ENCODE measurements at places on chromosomes 2 and 18. TPM values are rescaled to one million over a fixed set of nuclear protein-coding genes. Genes with fewer than 3 reads are reported as not detected.

Gene B4GALT6
- total RNA-seq, result 3.3 TPM

- H3K27me3 ChIP-seq, result no peaks in the 10 kb centered on the region
- no peak for DNase-seq
- H3K36me3 ChIP-seq, result no peaks in the 10 kb centered on the region
- H3K27ac ChIP-seq, result no peak overlapping the region
Observed at GRCh38 chr2:69570474-69570873, 73.1 kb downstream of the AAK1 start.

- peaks cover 1% of the 10 kb centered on the region for H3K4me1 ChIP-seq
- H3K4me3 ChIP-seq, result no peak overlapping the region
- no peaks in the 10 kb centered on the region for H3K36me3 ChIP-seq
- no peak for DNase-seq
- no peak overlapping the region for H3K27ac ChIP-seq
- peaks cover 10% of the 10 kb centered on the region for H3K27me3 ChIP-seq
Observed at GRCh38 chr2:176075481-176075880, 8.3 kb downstream of the EVX2 start.

DNA sequence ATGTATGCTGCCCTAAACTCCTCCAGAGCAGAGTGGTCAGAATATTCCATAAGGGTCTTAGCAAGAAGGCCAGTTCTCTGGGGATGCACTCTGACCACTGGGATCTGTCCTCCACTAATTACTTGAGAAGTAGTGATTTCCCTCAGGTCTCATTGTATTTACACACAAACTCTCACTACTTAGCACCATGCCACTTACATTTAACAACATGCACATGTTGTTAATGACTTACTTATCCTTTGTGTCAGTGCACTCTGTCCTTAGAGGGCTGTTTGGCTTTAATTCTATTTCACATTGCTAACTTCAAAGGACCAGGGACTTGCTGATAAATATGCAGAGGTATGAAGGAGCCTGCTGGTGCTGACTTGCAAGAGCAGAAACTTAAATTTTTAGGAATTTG lies 1415.5 kb upstream of the ACVR2A start:
- H3K36me3 ChIP-seq, result no peaks in the 10 kb centered on the region
- H3K4me3 ChIP-seq, result no peak overlapping the region

DNA sequence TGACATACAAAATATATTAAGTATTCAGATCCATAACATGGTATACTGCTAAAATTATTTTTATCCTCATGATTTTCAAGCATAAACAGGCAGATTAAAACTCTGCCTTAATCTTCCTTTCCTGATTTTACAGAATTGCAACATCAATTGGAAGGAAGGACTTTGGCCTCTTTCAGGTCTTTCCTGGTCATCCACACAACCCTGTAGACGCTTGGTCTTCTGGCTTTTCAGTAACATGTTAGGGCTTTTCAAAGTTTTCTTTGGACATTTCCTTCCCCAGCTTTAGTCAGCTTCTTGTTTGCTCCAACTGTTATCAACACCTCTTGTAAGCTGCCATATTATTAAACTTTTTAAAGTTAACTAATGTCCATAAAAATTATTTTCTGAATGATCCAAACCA lies 1364.9 kb upstream of the NRXN1 start:
- no peak overlapping the region for H3K27ac ChIP-seq
- H3K4me3 ChIP-seq, result no peak overlapping the region
- H3K4me1 ChIP-seq, result no peaks in the 10 kb centered on the region
- no peaks in the 10 kb centered on the region for H3K27me3 ChIP-seq
- DNase-seq, result no peak

Gene STAT4
- 3.0 TPM for total RNA-seq

Gene REEP1
- total RNA-seq, result 35.7 TPM

Gene SRD5A2
- 0.25 TPM for total RNA-seq

Gene DCC
- not detected for total RNA-seq

Gene CYP1B1
- 8.7 TPM for total RNA-seq

GRCh38 chr18:36704156-36704555 lies 124.6 kb downstream of the TPGS2 start:
- no peaks in the 10 kb centered on the region for H3K4me1 ChIP-seq
- no peaks in the 10 kb centered on the region for H3K27me3 ChIP-seq
- H3K27ac ChIP-seq, result no peak overlapping the region

DNA sequence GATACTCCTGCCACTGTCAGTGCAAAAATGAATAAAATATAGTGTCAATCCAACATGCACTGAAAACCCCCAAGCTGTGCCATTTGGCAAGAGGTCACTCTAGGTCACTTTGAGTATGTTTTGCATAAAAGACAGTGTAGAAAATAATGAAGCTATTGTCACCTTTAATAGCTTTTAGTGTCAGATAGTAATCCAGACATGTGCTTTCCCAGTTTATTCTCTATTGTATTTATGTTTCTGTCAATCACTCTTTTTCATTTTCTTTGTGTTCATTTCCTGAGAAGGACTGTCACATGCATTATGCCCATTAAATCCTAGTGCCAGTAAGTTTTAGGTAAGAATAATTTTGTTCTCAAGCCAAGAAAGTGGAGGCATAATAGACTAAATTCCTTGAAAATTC lies 1073.9 kb upstream of the CDH2 start:
- no peaks in the 10 kb centered on the region for H3K27me3 ChIP-seq
- H3K4me3 ChIP-seq, result no peak overlapping the region
- DNase-seq, result no peak
- H3K4me1 ChIP-seq, result no peaks in the 10 kb centered on the region
- no peak overlapping the region for H3K27ac ChIP-seq

- no peaks in the 10 kb centered on the region for H3K36me3 ChIP-seq
- H3K27ac ChIP-seq, result no peak overlapping the region
- H3K27me3 ChIP-seq, result no peaks in the 10 kb centered on the region
- H3K4me1 ChIP-seq, result no peaks in the 10 kb centered on the region
- DNase-seq, result no peak
- no peak overlapping the region for H3K4me3 ChIP-seq
Observed at GRCh38 chr18:42872838-42873237, 242.6 kb downstream of the RIT2 start.

GRCh38 chr2:62506421-62506750 lies 391 bp upstream of the TMEM17 start:
- H3K4me3 ChIP-seq, result peak overlapping the region; percentile 68
- DNase-seq, result no peak
- peaks cover 1% of the 10 kb centered on the region for H3K4me1 ChIP-seq
- peak overlapping the region; percentile 91 for H3K27ac ChIP-seq

Gene GNLY
- 1.3 TPM for total RNA-seq

- DNase-seq, result no peak
- H3K4me1 ChIP-seq, result no peaks in the 10 kb centered on the region
- H3K4me3 ChIP-seq, result no peak overlapping the region
- H3K36me3 ChIP-seq, result no peaks in the 10 kb centered on the region
- no peaks in the 10 kb centered on the region for H3K27me3 ChIP-seq
- H3K27ac ChIP-seq, result no peak overlapping the region
Observed at GRCh38 chr2:75211266-75211770, 12.0 kb upstream of the TACR1 start.

DNA sequence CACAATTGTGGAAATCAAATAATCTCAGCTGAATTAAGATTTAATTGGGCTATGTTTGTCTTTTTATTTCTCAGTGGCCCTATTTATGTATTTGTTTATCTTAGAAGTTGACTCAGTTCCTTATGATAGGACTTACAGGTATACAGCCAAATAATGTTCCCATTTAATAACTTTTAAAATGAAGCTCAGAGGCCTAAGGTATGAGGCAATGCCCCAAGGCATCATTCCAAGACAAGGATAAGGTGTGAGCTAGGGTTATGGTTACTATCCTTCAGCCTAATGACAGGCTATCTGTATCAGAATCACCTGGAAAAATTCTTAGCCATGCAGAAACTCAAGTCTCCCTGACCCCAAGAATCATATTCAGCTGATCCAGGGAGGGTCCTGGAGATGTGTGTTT lies 7.4 kb upstream of the NRBP1 start:
- no peak overlapping the region for H3K27ac ChIP-seq
- no peak overlapping the region for H3K4me3 ChIP-seq
- DNase-seq, result no peak

Gene TDRD15
- not detected for total RNA-seq

DNA sequence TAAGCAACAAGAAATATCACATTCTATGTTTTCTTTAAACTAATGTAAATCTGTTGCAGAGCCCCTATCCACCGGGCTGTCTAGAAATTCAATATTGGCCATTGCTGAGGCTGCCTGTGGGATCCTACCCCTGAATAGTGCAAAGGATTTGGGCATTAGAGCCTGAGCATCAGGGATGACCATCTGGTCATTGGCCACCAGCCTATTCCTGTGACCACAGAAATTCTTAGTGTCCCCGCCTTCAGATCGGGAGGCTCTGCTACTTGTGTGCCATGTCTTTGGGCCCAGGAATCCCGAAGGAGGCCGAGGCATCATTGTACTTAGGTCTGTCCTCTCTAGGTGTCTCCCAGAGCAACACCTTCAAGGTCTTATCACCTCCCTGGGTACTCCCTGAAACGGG lies 73.8 kb downstream of the HRH4 start:
- no peak overlapping the region for H3K4me3 ChIP-seq
- no peak overlapping the region for H3K27ac ChIP-seq
- no peaks in the 10 kb centered on the region for H3K36me3 ChIP-seq

GRCh38 chr18:35144698-35145097 lies 96.1 kb upstream of the ZNF397 start:
- no peaks in the 10 kb centered on the region for H3K36me3 ChIP-seq
- H3K4me1 ChIP-seq, result peaks cover 2% of the 10 kb centered on the region
- H3K27ac ChIP-seq, result no peak overlapping the region
- DNase-seq, result no peak
- no peaks in the 10 kb centered on the region for H3K27me3 ChIP-seq

- no peak overlapping the region for H3K27ac ChIP-seq
- no peaks in the 10 kb centered on the region for H3K36me3 ChIP-seq
- DNase-seq, result no peak
Observed at GRCh38 chr2:79393107-79393685, 119.7 kb upstream of the CTNNA2 start.

Gene STARD6
- total RNA-seq, result not detected

- no peaks in the 10 kb centered on the region for H3K4me1 ChIP-seq
- no peaks in the 10 kb centered on the region for H3K27me3 ChIP-seq
- no peak overlapping the region for H3K27ac ChIP-seq
- no peak overlapping the region for H3K4me3 ChIP-seq
- no peak for DNase-seq
- no peaks in the 10 kb centered on the region for H3K36me3 ChIP-seq
Observed at GRCh38 chr2:218722419-218722818, 11.8 kb downstream of the TTLL4 start.

GRCh38 chr2:65416945-65417344 lies 15.5 kb downstream of the SPRED2 start:
- H3K4me1 ChIP-seq, result no peaks in the 10 kb centered on the region
- no peak overlapping the region for H3K4me3 ChIP-seq
- H3K27ac ChIP-seq, result no peak overlapping the region
- DNase-seq, result no peak

DNA sequence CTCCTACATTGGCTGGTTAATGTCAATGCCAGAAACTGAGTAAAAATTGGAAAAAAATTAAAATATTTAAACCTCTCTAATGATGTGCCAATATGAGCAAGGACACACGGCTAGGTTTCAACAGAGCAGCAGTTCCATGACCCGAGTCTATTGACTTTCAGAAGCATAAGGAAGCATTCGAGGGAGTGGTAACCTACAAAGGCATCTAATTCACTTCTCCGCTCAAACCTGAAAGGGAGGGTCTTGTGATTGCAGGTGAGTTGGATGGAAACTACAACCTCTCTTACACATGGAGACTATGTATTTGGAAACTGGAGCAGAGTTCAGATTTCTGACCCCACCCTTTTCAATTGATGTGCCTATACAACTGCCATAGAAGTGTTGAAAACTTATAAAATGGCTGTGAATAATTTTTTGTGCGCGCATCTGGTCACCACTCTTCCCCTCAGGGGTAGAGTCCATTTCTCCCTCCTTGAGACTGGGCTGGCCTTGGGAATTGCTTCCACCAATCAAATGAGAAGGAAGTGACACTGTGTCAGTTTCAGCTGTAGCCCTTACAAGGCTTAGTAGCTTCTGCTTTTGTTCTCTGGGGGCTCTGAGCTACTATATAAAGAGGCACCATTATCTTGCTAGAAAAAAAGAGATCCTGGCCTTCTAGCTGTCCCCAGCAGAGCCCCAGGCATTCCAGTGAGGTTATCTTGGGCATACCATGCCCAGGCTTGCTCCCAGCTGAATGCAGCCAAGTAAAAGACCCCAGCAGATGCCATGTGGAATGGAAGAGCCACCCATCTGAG lies 278.0 kb downstream of the EPHA4 start:
- no peaks in the 10 kb centered on the region for H3K36me3 ChIP-seq
- H3K27me3 ChIP-seq, result no peaks in the 10 kb centered on the region
- no peak overlapping the region for H3K4me3 ChIP-seq
- no peak for DNase-seq
- no peak overlapping the region for H3K27ac ChIP-seq

Gene KLHL30
- not detected for total RNA-seq

Gene KLHL41
- 1.2 TPM for total RNA-seq

DNA sequence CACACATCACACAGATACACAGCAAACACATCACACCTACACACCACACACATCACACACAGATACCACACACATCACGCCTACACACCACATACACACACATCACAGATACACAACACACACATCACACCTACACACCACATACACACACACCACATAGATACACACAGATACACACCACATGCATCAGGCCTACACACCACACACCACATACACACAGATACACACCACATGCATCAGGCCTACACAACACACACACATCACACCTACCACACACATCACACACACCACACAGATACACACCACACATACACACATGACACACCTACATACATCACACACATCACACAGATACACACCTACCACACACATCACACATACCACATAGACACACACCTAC lies 158.8 kb downstream of the NDUFA10 start:
- no peaks in the 10 kb centered on the region for H3K27me3 ChIP-seq
- H3K4me1 ChIP-seq, result no peaks in the 10 kb centered on the region
- no peak overlapping the region for H3K4me3 ChIP-seq
- DNase-seq, result no peak
- H3K36me3 ChIP-seq, result no peaks in the 10 kb centered on the region

- no peaks in the 10 kb centered on the region for H3K36me3 ChIP-seq
- H3K27me3 ChIP-seq, result no peaks in the 10 kb centered on the region
- H3K27ac ChIP-seq, result no peak overlapping the region
Observed at GRCh38 chr2:37523814-37524362, 147.6 kb downstream of the CDC42EP3 start.

DNA sequence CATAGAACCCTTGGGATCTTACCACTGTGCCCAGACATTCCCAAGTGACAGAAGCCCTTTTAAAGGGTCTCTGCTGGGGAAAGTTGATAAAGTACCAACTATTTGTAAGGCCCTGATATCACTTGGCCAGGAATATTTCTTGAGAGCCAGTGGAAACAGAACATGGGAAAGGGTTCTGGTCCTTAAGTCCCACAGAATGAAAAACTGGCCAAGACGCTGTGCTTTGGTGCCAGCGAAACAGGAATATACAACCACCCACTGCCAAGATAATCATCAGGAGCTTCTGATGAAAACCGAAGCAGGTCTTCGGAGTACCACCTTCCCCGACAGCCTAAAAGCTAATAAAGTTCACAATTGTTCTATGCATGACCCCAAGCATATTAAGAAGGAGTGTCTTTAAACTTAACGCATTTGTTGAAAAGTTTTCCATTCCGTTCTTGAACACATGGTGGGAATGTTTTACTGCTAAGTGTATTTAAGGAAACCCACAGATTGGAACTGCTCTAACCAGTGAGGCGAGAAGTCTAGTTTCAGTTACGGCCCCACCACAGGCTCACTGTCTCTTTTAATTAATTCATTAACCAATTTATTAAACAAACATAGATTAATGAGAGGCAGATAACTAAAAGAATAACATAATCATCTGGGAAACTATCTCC lies 152.6 kb downstream of the ANKRD44 start:
- no peaks in the 10 kb centered on the region for H3K36me3 ChIP-seq
- H3K4me1 ChIP-seq, result no peaks in the 10 kb centered on the region
- H3K4me3 ChIP-seq, result no peak overlapping the region
- DNase-seq, result no peak
- H3K27ac ChIP-seq, result no peak overlapping the region

Measured in ovary (tissue), 10 donors.